ENCODE measurements at places on chromosomes 4 and X.

GRCh38 chr4:76892601-76893000 lies 5.3 kb downstream of the SOWAHB start:
- DNase-seq: no peak

GRCh38 chr4:128427832-128428366 lies 140.3 kb upstream of the PGRMC2 start:
- peak; percentile 16 for DNase-seq

GRCh38 chr4:85659610-85660218 lies 184.8 kb downstream of the ARHGAP24 start:
- DNase-seq: peak; percentile 49

DNA sequence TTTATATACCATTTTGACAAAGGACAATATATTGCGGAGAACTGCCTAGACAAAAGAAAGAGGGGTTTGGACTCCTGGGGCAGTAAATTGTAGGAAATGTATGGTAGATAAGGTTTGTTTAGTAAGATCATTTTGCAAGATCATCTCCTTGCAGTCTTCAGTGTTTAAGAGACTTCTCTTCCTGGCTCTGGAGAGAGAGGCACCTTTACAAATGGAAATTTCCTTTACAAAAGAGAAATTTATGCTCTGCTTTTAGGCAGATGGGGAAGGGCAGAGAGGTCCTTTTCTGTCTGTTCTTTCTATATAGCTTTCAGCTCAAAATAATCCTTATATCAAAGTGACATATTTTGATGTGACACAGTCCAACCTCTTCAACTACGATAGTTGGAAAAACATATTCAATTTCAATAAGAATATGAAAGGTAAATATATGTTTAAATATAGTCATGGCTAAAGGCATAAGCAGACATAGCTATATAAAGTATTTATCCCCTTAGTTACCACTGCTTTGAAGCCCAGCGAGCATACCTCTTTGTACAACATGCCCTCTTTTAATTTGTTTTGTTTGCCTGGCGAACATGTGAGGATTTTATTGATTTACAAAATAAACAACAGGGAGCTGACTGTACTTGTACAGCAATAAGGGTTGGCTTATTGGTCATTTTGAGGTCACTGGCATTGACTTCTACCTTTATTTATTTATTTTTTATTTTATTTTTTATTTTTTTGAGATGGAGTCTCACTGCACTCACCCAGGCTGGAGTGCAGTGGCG lies 65.2 kb downstream of the TRIM2 start:
- DNase-seq: no peak

DNA sequence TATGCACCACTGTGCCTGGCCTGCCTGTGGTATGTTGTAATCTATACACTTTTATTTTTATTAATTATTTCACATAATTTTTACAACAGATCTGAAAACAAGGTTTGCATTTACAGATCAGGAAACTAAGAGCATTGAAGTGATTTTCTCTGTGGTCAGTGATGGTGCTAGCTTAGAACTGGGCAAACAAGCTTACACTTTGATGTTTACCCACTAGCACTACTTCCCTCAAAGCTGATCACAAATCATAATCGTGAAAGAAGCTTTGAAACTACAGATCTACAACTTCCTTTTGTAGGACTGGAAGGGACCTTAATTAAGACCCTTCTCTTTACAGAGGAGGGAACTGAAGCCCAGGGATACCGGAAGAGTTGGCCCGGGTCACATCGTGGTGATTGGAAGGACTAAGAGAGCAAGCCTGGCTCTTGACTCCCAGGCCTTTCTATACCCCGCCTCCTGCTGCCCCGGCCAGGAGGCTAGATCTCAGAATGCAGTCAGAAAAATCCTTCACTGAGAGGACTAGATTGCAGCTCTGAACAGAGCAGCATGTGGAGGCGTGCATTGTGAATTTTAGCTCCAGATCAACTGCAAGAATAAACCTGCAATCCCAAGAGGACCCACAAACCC lies 93.7 kb upstream of the ZNF827 start:
- no peak for DNase-seq

DNA sequence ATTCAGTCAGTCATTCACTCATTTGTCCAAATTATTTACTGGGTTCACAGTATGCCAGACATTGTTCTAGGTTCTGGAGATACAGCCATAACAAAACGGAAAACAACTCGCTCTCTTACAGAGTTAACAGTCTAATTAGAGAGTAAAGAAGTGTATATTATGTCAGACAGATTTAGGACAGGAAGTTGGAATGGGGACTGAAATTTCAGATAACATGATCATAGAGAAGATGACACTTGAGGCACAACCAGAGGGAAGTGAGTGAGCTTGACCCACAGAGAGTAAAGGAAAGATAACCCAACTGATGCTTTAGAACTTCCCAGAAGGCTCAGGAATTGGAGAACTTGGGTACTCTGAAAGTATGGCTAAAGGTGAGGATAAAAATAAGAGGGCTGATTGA lies 139.4 kb downstream of the ZAR1 start:
- DNase-seq: no peak

DNA sequence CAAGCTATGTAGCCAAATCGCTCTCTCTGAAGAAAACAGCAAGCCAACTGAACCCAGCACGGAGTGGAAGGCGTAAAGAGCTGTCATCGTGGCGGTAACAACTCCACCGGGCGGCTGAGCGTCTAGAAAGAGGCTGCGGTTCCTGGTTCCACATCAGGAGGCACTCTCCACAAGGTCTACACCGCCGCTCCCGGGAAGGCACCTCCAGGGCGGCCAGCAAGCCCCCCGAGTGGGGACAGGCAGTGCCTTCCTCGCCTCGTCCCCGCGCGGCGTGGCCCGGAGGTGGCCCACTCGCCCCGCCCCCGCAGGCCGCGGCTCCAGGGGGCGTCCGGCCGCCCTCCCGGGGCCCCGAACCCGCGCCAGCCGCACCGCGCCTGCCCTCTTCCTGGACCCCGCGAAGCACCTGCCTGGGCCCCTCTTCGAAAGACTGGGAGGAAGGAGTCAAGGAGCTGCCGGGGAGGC lies 755 bp downstream of the KLHL8 start:
- peak; percentile 62 for DNase-seq

DNA sequence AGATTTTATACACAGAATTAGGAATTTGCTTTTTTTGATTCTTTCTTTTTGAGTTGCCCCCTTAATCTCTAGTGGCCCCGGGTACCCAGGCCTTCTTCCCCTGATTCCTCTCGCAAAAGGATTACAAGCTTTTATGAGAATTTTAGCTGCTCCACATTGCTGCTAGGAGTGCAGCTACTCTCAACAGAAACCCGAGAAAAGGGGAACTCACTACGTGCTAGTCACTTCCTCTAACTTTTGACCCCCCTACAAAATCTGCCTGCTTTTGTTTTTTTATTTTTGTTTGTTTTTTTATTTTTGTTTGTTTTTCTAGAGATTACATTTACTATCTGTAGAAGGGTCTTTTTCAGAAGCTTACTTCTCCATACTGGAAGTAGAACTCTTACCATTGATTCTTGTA lies 64.1 kb downstream of the ZNF81 start:
- peak; percentile 26 for DNase-seq
